ENCODE measurements at places on chromosomes 13 and 19.

DNA sequence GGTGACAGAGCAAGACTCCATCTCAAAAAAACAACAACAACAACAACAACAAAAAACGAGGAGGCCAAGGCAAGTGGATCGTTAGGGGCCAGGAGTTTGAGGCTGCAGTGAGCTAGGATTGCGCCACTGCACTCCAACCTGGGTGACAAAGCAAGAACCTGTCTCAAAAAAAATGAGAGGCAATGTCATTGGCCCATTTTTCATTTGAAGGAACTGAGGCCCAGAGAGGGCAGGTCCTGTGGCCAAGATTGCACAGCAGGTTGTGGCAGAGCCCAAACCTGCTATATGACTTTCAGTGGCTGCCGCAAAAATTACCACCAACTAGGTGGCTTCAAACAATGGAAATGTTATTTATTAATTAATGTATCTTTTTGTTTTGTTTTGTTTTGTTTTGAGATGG is 5.5 kb downstream of the PIK3R2 start:
- no peak for DNase-seq

- DNase-seq, result no peak
These were observed 40.6 kb downstream of the CCDC122 start for GRCh38 chr13:43838909-43839308.

DNA sequence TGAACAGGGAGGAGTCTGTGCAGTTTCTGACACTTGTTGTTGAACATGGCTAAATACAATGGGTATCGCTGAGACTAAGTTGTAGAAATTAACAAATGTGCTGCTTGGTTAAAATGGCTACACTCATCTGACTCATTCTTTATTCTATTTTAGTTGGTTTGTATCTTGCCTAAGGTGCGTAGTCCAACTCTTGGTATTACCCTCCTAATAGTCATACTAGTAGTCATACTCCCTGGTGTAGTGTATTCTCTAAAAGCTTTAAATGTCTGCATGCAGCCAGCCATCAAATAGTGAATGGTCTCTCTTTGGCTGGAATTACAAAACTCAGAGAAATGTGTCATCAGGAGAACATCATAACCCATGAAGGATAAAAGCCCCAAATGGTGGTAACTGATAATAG is 16.1 kb downstream of the CEACAM6 start:
- DNase-seq, result no peak

GRCh38 chr13:53336441-53337160 is 308.0 kb downstream of the OLFM4 start:
- DNase-seq, result no peak

- DNase-seq, result no peak
These were observed 14.6 kb downstream of the ZNF254 start for GRCh38 chr19:24101459-24102115.

DNA sequence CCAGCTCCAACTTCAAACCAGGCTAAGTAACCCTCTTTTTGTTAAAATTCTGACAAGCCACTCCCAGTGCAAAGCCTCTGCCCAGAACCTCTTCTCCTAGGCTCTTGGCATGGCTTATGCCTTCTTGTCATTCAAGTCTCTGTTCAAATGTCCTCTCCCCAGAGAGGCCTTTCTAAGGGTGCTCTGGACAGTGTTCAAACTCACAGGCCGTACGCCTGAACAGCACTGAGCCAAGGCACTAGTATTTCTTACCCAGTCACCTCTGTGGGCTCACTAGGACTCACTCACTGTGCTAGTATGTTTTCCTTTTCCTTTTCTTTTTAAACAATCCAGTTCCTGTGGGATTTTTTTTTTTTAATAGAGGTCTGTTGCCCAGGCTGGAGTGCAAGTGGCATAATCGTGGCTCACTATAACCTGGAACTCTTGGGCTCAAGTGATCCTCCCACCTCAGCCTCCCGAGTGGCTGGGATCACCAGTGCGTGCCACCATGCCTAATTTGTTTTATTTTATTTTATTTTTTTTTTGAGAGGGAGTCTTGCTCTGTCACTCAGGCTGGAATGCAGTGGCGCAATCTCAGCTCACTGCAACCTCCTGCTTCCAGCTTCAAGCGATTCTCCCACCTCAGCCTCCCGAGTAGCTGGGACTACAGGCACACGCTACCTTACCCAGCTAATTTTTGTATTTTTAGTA is 2.3 kb upstream of the ASF1B start:
- no peak for DNase-seq

DNA sequence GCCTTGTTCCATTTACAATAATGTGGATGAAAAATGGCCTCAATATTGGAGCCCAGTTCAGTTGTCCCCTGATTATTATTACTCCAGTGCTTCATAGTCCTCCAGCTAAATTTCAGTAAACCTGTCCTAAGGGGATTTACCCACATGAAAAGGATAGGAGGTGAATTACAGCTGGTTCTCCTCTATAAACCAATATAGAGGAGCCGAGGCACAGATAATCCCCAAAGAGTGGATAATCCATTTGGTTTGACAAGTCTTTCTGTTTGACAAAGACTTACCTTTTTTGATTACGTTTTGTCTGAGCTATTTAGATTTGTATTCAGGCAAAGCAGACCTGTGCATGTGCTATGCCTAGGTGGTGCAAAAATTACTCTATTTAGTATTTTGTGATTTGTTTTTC is 2.7 kb downstream of the CNMD start:
- DNase-seq, result no peak

DNA sequence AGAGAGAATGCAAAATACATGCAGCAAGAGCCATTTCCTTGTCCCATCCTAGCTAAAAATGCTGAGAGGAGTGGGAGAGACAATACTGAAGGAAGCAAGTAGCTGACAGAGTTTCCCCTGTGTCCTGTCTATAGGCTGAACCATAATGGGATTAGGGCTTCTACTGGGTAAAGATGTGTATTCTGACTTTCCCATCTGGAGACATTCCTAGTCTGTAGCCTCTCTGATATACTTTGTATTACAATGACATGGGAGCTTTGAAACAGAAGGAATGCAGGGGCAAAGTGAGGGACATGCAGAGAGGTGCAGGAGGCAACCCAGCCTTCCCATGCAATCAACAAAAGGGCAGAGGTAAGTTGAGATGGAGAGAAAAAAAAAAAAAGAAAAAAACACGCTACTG is 10.5 kb upstream of the GPC6 start:
- DNase-seq, result no peak

GRCh38 chr13:32940601-32941000 is 75.6 kb upstream of the KL start:
- DNase-seq, result no peak

DNA sequence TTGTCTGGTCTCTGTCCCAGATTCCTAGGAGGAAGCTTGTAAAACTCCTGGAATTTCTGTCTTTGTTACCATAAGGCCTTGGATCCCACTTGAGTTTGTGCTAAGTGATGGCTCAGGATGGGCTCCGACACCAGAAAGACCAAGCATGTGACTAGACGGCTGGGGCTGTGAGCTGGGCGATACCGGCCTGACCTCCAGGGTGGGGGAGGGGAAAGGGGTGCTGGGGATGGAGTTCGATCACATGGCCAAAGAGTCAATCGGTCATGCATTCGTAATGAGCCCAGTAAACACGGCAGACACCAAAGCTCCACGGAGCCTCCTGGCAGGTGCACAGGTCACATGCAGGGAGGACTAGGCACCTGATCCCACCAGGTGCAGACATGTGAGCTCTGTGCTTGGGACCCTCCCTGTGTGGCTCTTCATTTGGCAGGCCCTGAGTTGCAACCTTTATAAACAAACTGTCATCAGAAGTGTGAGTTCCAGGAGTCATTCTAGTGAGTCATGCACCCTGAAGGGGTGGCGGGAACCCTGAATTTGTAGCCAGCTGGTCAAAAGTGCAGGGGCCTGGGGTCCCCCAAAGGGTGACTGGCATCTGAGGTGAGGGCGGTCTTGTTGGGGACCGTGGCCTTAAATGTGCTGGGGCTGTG is 27.1 kb downstream of the ELAVL1 start:
- DNase-seq, result no peak

DNA sequence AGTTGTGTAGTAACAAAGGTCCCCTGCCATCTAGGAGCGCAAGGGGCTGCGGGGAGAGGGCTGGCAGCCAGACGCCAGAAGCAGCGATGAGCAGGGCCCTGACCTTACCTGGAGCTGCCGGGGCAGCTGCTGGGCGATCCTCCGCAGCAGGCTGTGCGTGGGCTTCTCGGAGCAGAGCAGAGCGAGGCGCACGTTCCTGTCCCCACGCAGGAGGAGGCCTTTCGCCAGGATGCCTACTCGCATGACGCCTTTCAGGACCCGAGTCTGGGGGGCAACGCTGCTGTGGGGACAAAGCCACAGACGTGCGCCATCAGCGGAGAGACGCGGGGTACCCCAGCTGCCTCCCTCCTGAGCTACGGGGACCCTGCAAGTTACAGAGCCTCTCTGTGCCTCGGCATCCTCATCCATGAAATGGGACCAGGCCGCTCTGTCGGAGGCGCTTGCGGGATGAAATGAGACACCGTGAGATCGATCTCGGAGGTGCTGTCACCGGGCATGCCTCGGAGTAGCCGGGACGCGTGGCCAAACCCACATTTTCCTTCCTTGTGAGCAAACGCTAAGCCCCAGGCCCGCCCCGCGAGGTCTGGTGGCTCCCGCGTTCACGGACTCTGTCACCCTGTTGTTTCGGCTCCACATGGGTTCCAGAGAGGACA is 30.5 kb upstream of the MATK start:
- no peak for DNase-seq

GRCh38 chr19:16301999-16302694 is 22.5 kb upstream of the KLF2 start:
- DNase-seq, result no peak

DNA sequence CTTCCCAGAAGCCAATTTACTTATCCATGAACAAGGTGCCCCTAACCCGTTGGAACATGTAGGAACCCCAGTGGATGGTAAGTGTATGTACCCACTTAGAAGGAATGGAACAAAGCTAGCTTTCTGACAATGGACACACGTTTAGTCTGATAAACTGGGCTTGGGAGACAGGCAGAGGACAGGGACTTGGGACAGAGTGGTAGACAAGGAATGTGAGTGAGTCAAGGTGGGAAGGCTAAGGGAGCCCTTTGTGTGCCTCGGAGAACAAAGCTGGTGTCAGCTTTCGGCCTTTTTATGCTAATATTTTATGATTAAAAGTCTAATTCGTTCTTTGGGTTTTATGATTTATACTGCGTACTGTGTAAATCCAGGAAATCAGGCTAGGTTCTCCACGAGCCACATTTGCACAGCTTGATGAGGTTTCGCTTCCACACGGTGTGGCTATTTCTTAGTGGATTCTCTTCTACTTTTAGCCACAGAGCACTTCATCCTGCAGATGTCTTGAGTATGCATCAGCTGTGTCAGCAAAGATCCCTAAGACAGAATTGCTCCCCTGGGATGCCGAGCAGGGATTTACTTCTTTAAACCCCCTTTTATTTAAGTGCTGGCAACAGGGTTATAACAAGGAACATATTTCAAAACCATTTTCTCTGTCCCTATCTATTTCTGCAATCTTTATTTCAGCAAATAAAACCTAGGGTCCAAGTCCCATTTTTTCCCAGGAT is 258.5 kb downstream of the DLEU7 start:
- DNase-seq, result no peak

DNA sequence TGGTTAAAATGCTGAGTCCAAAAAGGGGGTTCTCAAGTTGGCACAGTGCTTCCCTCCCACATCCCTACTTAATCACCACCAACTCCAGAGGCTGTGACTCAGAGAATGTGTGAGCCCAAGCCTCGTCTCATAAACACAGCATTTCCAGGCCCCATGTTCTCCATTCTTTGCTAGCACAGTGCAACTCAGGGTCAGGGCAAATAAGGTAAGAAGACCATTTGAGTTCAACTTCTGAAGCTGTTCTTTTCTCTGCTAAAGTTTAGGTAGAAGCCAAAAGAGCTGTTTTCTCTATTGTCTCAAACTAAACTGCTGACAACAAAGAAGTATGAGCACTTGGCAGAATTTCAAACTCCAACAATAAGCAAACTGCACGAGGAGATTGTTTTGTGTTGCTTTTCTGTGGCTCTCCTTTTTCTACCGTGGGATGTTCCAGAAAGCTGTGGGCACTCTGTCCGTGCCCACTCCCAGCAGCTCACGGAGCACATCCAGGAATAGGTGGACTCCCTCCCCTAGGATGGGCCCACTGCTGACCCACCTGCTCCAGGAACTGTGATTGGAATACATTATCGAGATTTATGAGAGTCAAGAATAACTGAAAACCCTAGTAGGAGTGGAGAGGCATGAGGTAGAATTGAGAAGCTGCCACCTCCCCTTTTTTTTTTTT is 494.3 kb downstream of the COG6 start:
- peak; percentile 41 for DNase-seq

- no peak for DNase-seq
These were observed 6.8 kb downstream of the ZC3H4 start for GRCh38 chr19:47106821-47107201.

DNA sequence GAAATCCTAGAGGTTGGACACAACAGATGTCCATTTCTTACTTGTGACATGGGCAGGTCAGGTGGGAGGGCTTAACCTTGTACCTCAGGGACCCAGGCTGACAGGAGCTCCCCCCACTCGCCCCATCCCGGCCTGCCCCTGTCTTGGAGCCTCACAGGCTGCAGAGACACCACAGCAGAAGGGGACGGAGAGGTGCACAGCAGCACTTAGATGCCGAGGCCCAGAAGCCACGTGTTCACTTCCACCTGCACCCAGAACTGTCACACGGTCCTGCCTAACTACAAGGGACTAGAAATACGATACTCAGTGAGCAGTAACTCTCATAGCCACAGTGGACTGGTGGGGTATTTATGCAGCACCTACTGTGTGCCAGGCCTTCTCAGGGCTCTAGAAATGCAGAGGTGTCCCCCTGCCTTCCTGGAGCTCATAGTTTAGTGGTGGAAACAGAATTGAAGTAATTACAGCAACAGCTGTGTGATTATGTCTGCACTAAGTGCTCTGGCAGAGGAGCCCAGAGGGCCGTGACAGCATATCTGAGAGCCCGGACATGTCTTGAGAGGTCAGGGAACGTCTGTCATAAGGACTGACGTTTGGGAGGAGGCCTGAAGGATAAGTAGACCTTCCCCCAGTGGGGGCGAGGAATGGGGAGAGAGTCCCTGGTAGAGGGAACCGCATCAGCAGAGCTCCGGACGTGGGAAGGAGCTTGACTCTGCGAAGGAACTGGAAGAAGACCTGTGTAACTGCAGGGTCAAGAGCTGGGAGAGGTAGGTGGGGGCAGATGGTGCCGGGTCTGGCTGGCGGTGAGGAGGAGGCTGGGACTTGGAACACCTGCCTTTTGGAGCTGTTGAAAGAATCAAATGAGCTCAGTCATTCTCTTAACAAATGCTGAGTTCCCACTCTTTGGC is 130.0 kb downstream of the SIPA1L3 start:
- no peak for DNase-seq

DNA sequence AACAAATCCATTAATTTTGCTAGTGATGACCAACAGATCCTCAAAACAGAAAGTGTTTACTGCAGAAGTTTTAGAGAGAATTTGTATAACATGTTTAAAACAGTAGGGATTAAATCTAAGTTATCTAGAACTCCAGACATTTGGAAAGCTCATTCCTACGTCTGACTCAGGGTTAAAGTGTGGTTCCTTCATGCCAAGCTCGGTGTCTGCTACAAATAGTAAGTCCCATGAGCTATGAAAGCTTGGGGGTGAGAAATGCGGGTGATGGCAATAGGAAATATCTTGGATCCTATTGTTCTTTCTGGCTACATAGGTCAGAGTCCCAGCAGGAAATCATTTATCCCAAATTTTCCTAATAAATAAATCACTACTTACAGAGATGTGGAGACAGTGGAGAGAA is 867.1 kb downstream of the UQCRFS1 start:
- no peak for DNase-seq
